ENCODE measurements at places on chromosomes 6 and 20. TPM values are rescaled to one million over a fixed set of nuclear protein-coding genes. Genes with fewer than 3 reads are reported as not detected.

- DNase-seq, result no peak
Observed at GRCh38 chr6:47485491-47486135, 8.0 kb downstream of the CD2AP start.

The PHACTR1 gene
- 11.7 TPM for total RNA-seq

The ADGRF4 gene
- total RNA-seq, result not detected

DNA sequence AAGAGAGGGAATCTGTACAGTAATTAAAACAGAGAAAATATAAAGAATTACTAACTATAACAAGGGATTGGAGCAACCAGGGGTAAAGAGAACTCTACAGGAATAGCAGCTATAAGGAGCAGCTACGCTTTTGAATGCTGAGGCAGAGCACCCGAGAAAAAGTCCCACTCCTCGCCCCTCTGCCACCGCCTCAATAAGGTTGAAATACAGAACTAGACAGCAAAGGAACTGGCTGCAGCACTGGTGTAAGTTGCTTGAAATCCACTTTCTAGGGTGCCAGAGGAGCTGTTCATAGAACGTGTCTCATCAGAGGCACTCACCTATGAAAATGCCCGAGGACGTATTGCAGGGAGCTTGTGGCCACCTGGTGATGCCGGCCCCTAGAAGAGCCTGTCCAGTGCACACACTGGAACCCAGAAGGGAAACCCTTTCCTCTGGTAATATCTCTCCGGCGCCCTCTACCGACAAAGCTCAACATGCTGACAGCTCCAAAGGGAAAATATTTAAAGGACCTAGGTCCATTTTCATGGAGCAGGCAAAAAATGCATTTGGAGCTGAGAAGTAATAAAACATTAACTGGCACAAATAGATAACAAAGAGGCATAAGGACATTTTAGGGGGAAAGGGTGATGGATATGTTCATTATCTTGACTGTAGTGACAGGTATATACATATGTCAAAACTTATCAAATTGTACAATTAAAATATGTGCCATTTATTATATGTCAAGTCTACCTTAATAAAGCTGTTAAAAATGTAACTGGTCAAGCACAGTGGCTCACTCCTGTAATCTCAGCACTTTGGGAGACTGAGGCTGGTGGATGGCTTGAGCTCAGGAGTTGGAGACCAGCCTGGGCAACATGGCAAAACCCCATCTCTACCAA is 137.4 kb upstream of the HDAC2 start:
- DNase-seq, result peak; percentile 96

GRCh38 chr6:33744895-33745546 is 1.7 kb downstream of the IP6K3 start:
- no peak for DNase-seq

The ENTPD6 gene
- total RNA-seq, result 45.9 TPM

The ETV7 gene
- total RNA-seq, result 0.19 TPM

GRCh38 chr20:17664025-17664633 is 17.9 kb downstream of the RRBP1 start:
- DNase-seq, result no peak

- DNase-seq, result no peak
Observed at GRCh38 chr6:35686873-35687555, 1.7 kb downstream of the FKBP5 start.

DNA sequence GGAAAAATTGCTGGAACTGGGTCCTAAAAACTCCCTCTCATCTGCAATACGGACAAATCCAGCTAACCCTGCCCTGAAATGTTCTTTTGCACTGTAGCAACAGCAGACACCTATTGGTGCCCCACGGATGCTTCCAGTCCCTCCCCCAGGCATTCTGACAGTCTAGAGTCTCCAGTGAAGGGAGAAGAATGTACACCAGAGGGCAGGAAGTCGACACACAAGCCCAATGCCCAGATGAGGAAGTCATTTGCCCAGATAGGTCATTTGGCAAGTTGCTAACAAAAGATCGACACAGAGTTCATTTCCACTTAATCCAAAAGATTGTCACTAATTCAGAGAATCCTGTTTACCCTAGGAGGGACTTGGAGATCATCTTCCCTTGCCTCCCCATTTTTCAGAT is 293.0 kb upstream of the PRDM1 start:
- DNase-seq, result no peak

DNA sequence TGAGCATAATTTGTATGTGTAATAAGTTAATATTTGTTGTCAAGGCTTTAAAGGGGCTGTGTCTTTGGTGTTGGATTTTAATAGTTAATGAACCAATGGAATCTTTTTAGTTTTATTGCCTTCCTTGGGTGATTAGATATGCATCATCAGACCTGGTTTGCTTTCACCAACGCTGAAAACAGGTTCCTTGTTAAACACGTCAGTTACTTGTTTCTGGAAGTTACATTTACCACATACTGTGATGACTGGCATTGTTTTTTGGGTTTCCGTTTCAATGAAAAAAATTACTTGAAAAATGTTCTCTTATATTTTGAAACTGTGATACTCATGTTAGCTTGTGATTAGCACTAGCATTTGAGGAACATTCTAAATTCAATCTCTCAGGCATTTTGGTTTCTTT is 58.6 kb upstream of the RNF144B start:
- no peak for DNase-seq

The MCHR2 gene
- total RNA-seq, result not detected

- no peak for DNase-seq
Observed at GRCh38 chr20:2767768-2768631, 32.4 kb downstream of the CPXM1 start.

GRCh38 chr6:109875973-109876372 is 102.1 kb upstream of the GPR6 start:
- no peak for DNase-seq

- no peak for DNase-seq
Observed at GRCh38 chr6:13252790-13253189, 75.5 kb downstream of the TBC1D7 start.

DNA sequence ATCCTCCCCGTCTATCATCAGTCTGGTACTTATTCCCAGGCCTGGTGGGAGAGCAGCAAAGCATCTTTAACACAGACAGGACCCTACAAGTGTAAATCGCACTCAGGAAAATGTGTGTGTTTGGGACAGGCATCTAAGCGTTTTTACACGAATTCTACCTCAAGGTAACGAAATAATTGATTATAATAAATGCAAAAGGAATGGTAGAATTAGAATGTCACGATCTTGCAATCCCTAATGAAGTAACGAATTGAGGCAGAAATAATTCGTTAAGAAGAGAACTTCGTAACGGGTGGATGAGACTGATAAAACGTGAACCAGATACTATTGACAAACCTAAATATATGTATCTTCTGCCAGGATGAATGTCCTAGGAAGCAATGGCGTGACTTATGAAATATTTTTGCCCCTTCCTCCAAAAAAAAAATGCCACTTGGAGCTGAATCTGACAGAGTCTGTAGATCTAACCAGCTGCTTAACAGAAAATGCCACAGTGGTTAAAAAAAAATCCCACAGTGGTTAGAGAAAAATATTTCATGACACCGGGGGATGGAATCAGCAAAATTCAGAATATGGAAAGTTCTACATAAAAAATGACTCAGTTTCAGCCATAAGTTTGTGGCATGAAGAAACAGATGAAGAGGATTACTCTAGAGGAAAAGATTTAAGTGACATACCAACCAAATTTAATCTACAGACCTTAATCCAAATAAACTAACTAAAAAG is 68.7 kb downstream of the F13A1 start:
- no peak for DNase-seq

GRCh38 chr20:45444050-45444449 is 25.5 kb upstream of the WFDC2 start:
- DNase-seq, result no peak

GRCh38 chr6:89368999-89369398 is 16.5 kb upstream of the UBE2J1 start:
- peak; percentile 70 for DNase-seq

DNA sequence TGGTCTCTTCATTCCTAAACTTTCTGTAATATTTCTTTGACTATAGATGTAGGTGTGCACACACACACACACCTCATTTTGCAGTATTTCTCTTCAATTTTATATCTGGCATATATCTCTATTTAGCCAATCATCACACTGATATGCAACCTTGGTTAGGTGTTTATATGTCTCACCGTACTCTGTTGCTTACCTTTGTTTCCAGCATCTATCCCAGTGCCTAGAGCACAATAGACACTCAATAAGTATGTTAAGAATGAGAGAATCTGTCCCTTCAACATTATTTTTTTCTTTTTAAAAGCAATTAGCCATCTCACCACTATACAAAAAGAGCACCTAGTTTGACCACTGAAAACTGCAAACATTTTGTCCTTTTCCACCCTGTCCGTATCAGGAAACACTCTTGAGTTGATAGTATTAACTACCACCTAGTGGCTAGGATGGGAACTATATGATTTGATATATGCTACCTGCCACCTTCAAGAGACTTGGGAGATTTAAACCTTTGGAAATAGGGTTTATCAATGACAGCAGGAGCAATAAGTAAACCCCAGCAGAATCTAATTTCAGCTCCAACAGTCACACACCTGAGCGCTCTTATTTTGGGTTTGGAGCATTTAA is 48.7 kb upstream of the RSPO3 start:
- DNase-seq, result peak; percentile 75

The ITCH gene
- total RNA-seq, result 31.6 TPM

GRCh38 chr20:44304383-44304782 is 6.6 kb downstream of the FITM2 start:
- DNase-seq, result no peak

The NFKBIE gene
- 25.9 TPM for total RNA-seq

- peak; percentile 13 for DNase-seq
Observed at GRCh38 chr20:61252601-61253263, 671 bp downstream of the CDH4 start.

GRCh38 chr6:117600008-117600743 is 2.1 kb downstream of the GOPC start:
- DNase-seq, result no peak

The PRR18 gene
- total RNA-seq, result 0.08 TPM

The ANGPT4 gene
- total RNA-seq, result 0.17 TPM

DNA sequence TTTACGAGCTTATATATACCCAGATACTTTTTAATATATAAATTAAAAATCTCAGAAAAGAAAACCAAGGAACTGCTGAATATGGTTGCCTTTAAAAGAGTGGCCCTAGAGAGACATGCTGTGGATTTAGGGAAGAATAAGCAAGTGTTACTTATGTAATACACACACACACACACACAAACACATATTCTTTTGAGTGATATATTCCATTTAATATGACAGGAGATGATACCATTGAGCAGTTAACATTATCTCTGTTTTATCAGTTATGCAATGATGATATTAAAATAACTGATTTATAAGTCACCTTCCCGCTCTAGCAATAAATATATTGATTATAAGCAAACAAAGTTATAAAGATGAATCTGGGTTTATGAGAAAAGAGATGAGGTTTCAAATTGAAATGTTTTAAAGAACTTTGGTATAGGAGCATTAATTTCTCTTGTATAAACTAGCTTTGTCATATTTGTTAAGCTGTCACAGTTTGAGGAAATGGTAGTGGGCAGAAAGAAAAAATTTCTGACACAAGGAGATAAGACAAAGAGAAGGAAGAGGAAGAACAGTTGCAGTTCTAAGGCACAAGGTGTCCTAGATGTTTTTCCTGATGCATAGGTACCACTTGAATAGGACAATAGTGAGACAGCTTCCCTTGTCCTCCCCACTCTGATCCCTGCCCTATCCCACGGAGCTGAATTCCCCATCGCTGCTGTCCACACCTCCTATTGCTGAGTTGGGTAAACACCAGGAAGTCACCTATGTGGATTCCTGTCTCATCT is 26.4 kb downstream of the GPX5 start:
- DNase-seq, result no peak

- DNase-seq, result no peak
Observed at GRCh38 chr6:166559211-166559610, 27.3 kb downstream of the RAMACL start.

The C6orf118 gene
- total RNA-seq, result 0.35 TPM

- DNase-seq, result no peak
Observed at GRCh38 chr6:110629153-110629552, 152.7 kb upstream of the SLC22A16 start.

DNA sequence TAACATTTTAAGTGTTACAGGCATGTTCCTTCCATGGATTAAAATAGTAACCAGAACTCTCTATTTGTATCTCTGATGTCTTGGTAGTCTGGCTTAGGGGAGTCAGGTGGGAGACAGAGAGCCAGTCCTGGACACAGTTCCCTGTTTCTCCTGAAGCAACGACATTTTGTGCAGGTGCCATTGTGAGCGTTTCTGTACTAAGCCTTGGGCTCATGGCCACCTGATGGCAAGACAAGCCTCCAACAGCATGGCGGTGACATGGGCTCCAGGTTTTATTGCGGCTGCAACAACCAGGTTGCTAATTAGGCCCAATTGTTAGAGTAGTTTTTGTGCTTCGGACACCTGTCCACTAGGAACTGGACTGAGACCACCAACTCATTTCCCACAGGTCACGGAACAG is 105.3 kb downstream of the PRDM13 start:
- no peak for DNase-seq

DNA sequence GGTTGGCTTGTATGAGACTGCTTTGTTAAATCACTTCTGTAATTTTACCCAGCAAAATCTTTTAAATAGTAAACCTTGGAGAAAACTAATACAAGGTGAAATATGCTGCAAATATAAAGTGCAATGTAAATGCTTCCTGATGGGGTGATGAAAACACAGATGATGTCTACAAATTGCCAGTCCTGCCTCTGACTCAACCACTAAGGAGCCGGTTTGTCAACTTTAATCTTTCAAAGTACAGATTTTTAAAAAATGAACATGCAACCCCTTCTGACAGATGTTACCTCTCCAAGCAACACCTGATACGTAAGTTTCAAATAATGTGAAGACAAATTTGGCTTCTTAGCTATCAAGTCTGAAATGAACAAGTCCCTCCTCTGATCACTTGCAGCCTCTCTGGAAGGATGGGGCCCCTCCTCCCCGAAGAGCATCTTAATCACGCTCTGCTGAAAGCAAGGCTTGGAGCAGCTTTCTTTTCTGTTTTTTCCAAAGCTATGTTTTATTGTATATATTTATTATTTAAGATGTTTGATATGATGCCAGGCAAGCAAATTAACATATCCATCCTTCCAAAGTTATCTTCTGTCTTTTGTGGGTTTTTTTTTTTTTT is 196.0 kb downstream of the MYLK4 start:
- DNase-seq, result no peak

DNA sequence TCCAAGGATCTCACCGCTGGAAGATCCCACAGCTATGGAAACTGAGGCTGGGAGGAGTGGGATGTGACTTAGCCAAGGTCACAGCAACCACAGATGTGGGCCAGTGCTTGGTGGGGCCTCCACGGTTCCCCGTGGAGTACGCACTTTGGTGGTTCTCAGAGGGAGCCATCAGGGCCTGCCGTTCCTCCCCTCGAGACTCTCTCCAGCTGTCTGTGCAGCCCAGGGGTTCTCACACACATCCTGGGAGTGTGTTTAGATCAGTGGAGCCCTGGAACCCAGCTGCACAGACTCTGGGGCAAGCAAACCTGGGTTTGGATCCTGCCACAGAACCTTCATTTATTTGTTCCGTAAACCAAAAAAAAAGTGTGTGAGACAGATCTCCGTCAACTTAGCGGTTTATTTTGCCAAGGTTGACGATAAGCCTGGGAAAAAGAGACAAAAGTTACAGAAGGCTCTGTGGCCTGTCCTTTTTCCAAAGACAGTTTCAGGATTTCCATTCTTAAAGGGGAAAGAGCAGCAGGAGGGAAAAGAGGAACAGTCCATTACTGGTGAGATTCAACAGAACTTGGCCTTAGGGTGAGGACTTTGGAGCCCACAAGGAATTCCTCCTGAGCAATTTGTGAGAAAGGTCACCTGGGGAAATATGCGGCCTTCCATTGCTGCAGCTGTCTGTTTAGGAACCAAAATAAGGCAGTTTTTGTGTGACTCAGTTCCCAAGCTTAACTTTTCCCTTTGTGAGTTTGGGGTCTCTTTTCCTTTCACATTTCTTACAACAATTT is 13.6 kb upstream of the MYMX start:
- peak; percentile 19 for DNase-seq

Measured in GM23338 (cell line).